Stimulated activated CD4-positive, alpha-beta T cell treated with anti-CD3 and anti-CD28 coated beads, Interleukin-1b, Interleukin-23, amount 100 ng/mL, for 1 hour (primary cell): ENCODE measurements at places on chromosomes 5 and 9.

DNA sequence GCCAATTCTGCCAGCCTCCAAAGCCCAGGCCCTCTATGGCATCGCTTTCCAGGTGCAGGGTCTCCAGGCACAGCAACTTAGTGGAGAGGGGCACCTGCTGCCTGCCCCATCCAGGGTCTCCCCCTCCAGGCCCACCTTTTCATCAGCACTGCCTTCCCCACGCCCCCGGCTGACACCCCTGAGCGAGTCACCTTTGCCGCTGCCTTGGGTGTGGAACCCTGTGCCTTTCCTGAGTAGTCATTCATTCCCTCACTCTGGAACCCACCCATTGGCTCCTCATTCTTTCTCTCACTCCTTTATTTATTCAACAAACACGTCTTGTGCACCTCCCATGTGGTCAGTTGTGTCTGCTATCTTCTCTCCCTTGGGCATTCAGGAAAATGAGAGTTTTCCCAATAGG is 14.5 kb upstream of the RPL26L1 start:
- DNase-seq: no peak

DNA sequence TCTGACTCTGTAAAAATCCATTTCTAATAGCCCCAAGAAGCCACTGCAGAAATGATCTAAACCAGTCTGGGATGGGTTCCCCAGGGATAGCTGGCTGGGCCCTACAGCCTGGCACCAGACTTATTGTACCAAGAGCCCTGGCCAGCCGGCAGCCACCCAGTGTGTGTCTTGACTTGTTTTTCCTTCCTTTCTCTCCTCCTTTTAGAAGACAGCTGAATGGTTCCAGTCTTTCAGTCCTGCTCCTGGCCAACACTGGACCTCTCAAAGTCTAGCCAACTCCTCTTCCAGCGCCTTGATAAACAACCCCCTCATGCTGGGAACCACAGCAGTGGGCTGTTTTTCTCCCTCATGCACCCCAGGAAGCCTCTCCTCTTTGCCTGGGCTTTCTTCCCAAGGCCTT is 34.1 kb downstream of the ATOX1 start:
- DNase-seq: no peak

- DNase-seq: no peak
Observed at GRCh38 chr9:97307500-97308163, at the start of gene CCDC180. CCDC180 (plus strand) TSS chr9:97307659; CDS start chr9:97308064, 405 bp downstream.

GRCh38 chr9:14434971-14435718 is 121.2 kb upstream of the NFIB start:
- DNase-seq: no peak

GRCh38 chr5:21831145-21831787 is 1021.9 kb downstream of the CDH12 start:
- DNase-seq: no peak

DNA sequence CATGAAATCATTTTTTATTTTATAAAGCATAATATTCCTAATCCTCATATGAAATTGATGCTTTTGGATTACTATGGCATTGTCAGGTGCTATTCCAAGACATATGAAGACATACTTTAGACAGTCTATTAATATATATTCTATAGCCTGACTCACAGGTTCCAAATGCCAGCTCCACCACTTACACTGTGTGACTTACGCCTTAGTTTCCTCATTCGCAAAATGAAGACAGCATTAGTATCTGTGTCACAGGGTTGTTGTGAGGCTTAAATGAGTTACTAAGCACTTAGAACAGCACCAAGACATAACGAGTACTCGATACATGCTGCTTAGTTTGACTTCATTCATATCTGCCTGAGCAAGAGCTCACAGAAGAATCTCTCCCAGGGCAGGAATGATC is 132.2 kb upstream of the PTGER4 start:
- DNase-seq: no peak

DNA sequence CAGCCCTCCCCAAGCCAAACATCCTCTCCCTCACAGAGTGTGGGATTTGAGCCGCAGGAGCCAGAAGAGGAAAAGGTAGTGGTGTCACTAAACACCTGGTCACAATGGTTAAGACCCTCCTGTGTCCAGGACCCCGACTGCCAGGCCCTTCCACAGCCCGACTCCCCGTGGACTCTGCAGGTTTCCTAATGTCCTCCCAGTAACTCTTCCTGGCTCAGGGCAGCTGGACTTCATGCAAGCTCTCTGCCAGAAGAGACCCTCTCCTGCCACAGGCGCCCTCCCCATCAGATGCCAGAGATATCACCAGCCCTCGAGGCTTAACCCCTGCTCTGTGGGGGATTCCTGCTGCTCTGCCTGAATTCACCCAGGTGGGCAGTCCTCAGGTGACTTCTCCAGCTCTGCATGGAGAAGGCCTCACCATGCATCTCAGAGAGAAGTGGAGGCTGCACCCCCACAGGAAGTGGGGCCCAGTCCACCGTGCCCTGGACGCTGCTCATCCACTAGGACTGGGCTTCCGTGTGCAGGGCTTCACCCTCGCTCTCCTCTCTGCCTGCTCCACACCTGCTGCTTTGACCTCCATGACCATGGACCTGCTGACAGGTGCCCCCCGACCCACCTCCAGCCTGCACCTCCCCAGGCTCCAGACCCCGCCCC is 111.2 kb downstream of the ADAMTS2 start:
- no peak for DNase-seq

- DNase-seq: no peak
Observed at GRCh38 chr9:123072407-123072995, 39.0 kb downstream of the GPR21 start.

GRCh38 chr5:80230269-80230992 is 25.4 kb downstream of the SERINC5 start:
- no peak for DNase-seq

GRCh38 chr9:14313378-14313940 is 482 bp downstream of the NFIB start:
- DNase-seq: no peak

DNA sequence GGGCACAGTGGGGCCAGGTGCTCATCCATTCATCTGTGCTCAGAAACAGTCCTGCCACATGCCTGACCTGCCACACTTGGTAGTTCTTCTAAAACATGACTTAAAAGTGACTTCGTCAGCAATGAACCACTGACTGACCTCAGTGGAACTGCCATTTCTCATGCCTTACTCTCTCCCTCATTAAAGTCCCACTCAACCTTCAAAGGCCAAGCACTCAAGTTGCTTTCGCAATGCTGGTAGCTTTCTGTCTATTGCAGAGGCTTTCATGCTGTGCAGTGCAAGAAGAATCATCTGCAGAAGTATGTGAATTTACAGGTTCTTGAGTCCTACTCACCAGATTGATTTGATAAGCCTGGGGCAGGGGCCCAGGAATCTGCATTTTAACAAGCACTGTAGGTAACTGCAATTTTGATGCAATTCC is 23.9 kb downstream of the B4GALT1 start:
- DNase-seq: no peak

DNA sequence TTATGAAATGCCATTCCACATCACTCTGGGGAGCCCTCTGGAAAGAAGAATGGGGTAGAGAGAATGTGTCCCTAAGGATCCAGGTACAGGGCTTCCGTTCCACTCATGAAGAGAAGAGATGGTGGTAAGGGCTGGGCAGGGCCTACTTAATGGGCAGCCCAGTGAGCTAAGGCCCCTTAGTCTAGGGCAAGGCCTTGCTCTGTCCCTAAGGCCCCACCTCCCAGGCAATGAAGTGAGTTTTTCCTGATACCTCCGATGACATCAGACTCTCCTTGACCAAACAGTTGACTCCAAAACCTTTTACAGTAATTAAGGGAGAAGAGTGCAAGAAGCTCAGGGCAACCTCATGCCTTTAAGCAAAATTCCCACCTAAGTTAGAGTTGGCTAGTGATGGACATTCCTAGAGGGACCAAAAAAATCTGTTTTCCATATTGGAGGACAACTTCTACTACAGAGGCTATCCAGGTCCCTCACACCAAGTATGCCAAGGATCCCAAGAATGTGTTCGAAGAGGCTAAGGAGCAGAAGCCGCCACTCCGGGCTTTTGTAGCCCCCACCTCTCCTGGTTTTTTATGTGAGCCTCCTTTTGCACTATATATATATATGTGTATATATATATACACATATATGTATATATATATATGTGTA is 5.9 kb downstream of the KLF9 start:
- DNase-seq: no peak

GRCh38 chr9:130234340-130235260 is 31.0 kb upstream of the HMCN2 start:
- no peak for DNase-seq

GRCh38 chr5:43352915-43353314 is 39.7 kb upstream of the HMGCS1 start:
- DNase-seq: no peak

DNA sequence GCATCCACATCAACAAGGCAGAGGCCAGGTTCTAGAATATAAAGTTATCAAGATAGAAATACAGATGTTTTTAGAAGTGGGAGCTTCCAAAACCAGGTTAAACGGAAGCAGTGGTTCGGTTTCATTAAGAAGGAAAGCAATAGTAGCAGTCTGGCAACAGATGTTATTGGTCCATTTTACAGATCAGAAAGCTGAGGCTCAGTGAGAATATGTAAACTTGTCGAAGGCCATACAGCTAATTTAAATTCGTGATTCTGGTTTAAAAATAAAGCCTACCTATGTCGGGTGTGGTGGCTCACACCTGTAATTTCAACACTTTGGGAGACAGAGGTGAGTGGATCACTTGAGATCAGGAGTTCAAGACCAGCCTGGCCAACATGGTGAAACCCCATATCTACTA is 160.6 kb downstream of the ARRDC3 start:
- DNase-seq: no peak

DNA sequence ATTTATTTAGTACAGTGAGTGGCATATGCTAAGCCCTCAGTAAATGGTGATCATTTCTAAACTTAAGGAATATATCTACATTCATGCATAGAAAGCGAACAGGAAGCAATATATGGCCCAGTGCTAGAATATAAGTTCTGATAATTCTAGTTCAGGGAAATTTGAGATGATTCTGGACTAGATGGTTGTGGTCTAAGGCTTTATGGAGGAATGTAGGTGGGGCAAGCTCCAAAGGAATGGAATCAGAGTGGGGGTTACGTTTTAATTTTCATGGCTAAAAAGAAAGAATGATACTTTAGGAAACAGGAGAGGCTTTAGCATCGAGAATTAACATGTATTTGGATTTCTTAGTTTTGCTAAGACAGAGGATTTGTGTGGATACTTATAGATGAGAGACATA is 56.1 kb downstream of the MTREX start:
- DNase-seq: no peak

GRCh38 chr9:117081641-117082317 is 333.1 kb downstream of the ASTN2 start:
- no peak for DNase-seq

DNA sequence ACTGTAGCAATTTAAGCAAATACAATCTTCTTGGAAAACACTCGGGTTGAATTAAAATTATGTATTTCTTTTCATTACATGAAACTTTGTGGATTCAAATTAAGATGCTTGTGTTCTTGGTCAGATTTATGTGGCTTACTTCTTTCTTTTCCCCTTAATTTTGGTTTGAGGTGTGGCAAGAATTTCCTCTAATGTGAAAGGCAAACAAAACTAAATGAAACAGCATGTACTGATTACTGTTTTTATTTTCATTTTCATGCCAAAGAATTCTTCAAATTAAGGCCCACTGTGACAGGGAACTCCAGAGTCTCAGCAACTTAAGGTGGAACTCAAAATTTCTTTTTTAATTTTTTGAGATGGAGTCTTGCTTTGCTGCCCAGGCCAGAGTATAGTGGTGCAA is at the start of gene OMD:
TSS of gene OMD (minus strand) at position 132 of the 400 bp plus-strand sequence. CDS start 6,913 bp downstream, outside the sequence.
- DNase-seq: no peak

DNA sequence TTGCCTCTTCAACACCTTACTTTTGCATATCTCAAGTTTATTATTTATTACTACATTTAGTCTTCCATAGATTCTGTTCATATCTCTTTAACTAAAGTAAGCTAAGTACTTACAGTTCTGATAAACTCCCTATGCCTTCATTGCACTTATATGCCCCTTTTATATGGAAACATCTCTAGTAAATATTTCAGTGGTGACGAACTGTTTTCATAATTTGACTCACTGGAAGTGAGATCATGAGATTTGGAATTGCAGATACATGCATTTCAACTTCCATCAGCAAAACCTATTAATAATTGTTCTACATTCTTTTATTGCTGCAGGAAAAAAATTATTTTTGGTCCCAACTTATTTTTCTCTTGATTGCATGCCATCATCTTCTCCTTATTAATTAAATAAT is 263.5 kb downstream of the CD180 start:
- DNase-seq: no peak

DNA sequence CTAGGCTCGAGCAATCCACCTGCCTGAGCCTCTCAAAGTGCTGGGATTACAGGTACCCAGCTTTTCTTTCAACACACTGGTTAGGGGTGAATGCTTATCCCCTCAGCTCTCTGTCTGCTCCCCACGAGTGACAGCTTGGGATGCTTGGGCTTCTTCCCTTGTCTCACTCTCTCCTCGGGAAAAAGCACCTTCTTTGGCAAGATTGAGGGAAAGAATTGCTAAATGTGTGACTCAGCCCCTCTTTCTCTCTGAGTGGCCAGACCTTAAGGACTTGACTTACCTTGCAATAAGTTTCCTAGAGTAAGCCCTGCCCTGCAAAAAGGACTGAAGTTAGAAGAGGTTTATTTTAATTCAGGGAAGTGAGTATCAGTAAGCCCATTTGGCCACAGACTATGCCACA is 68.1 kb upstream of the ERBIN start:
- no peak for DNase-seq

DNA sequence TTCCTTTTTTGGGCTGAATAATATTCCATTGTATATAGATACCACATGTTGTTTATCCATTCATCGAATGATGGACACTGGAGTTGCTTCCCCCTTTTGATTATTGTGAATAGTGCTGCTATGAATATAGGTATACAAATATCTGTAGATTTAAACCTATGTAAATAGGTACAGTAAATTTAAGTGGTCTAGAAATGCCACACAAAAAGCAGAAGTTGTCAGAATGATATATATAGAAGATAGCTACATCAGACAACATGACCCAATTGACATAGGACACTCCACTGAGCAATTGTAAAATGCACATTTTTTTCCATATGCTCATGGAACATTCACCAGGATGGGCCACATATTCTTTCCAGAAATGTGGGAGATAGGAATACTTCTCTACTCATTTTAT is 77.6 kb downstream of the SMIM15 start:
- no peak for DNase-seq

GRCh38 chr5:109411627-109412026 is 1.9 kb upstream of the PJA2 start:
- DNase-seq: no peak

GRCh38 chr5:107578051-107578635 is 92.6 kb downstream of the EFNA5 start:
- DNase-seq: no peak

- no peak for DNase-seq
Observed at GRCh38 chr9:29214154-29214689, 1640.9 kb upstream of the C9orf72 start.

DNA sequence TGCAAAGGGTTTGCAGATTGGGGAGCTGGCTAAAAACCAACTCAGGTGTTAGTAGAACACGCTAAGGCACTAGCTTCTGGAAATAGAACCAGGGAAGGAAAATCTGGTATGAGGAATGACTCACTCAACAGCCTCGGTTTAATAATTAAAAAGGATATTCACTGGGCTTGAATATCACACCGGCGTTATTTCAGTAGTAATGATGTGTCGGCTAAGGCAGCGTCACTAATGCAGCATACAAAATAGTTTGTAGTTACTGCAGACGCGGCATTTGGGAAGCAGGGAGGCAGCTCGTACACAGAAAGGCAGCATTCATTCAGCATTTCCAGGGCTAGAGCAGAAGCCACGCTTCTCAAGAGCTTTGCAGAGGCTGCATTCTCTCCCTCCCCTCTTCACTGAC is 1.7 kb downstream of the ADRA1B start:
- DNase-seq: no peak

GRCh38 chr5:32692036-32692746 is 18.9 kb upstream of the NPR3 start:
- no peak for DNase-seq
